ENCODE measurements at places on chromosomes 7 and 10.
A peak's percentile ranks its signal among the peaks of the same experiment; 100 is the strongest.

DNA sequence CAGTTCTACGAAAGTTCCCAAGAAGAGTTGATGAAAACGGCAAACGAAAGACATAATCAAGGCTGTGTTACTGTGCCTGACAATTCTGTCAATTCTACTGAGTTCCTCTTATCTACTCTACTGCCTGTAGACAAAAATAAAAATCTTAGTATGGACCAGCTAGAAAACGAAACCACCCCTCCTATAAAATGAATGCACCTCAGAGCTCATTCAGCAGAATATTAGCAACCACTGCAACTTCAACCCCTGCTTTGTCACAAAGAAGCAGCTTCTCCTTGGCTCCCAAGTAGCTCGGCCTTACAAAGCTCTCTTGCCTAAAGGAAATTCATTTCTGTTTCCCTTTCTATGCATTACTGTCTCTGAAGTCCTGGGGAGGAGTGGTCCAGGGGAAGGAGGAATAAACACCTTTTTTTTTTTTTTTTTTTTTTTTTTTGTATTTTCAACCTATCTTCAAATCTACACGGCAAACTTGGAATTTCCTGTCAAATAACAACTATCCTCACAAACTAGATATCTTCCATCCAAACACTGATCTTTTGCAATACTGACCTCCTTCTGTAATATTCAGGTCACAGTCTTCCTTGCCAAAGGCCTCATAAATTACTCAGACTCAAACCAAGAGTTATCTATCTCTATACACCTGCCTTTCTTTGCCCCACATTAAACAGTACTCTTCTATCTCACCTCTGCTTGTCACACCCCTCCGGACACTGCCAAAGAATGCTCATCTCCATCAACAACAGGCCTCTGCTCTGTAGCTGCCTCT lies 74.3 kb downstream of the GLI3 start:
- DNase-seq: no peak

DNA sequence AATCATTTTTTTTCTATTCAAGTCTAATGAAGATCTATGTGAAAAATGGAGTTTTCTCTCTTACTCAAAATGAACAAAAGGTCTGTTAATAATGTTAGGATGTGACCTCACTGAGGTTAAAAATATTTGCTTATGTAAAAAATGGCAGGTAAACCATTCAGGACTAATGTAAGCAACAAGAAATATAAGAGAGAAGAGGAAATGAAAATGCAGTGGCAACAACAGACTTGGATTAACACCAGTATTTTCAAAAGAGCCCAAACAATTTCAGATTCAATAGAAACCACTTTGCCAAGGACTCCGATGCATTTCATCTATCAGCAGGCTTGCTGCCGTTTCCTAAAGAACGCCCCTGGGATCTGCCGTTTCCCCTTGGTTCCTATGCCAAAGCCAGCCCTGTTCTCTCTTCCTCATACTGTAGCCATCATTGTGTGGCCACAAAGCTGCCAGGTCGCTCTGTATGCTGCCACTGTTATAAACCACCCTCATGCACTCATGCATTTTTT lies 66.4 kb downstream of the MTURN start:
- no peak for DNase-seq

DNA sequence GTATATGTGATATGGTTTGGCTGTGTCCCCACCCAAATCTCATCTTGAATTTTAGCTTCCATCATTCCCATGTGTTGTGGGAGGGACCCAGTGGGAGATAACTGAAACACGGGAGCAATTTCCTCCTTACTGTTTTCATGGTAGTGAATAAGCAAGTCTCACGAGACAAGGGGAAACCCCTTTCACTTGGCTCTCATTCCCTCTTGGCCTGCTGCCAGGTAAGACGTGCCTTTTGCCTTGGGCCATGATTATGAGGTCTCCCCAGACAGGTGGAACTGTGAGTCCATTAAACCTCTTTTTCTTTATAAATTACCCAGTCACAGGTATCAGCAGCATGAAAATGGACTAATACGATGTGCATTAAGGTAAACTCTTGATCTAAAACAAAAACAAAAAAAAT lies 357.1 kb upstream of the AOAH start:
- peak; percentile 51 for DNase-seq

DNA sequence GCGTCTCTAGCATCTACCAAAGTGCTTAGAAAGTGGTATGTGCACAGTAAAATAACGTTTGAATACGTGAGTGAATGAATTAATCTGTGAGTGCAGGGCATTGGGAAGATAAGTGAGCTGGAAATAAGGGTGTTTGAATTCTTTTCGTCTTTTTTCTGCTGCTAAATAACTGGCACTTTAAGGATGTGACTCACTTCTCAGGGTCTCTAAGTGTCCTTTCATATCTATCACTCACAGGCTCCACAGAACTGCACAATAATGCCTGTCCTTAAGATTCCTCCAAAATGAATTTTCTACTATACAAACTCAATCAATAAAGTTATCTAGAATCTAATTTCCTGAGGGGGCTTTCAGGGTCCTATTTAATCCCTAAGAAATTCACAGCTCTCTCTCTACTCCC lies 3.2 kb upstream of the DGKB start:
- DNase-seq: no peak

- DNase-seq: peak; percentile 44
Observed at GRCh38 chr10:114172776-114173602, 1.0 kb downstream of the CCDC186 start.

GRCh38 chr10:26844396-26844975 lies 16.3 kb downstream of the ABI1 start:
- no peak for DNase-seq

- DNase-seq: no peak
Observed at GRCh38 chr10:36474456-36474855, 650.9 kb upstream of the ANKRD30A start.

GRCh38 chr7:4838626-4839334 lies 23.1 kb downstream of the PAPOLB start:
- no peak for DNase-seq

- no peak for DNase-seq
Observed at GRCh38 chr10:129956876-129957673, 7.0 kb downstream of the EBF3 start.

DNA sequence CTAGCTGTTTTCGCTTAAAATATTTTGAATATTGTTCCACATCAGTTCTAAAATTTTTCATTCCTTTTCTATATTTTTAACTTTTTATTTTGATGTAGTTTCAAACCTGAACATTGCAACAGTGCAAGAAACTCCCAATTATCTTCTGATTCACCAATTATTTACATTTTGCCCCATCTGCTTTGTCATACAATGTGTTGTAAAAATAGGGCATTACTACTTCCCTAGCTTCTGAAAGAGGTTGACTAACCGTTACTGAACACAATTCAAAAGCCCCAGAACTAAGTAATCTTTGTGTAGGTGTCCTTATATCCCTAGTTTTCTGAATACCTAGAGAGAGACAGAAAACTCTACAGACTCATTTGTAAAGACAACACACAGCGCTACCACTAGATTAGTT lies 86.7 kb downstream of the AVL9 start:
- DNase-seq: no peak

GRCh38 chr10:16787361-16787791 lies 29.8 kb downstream of the RSU1 start:
- DNase-seq: no peak

All from epithelial cell of esophagus (primary cell).